ENCODE measurements at places on chromosomes 4 and X.

DNA sequence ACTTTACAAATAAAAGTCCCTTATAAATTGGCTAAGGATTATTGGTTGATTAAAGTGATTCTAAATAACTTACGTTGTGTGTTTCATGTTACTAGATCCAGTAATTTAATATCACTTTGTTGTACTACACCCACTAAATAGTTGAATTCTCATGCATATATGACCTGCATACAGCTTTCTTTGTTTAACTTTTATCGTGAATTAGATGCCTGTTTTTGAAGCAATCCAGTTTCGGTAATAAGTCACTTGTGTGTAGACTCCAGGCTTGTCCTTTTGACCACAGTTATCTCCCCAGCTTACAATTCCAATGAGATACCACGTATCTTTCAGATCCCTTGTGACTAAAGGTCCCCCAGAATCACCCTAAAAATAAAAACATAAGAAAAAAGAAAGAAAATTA is 27.3 kb upstream of the TMPRSS11D start:
- DNase-seq, result no peak

DNA sequence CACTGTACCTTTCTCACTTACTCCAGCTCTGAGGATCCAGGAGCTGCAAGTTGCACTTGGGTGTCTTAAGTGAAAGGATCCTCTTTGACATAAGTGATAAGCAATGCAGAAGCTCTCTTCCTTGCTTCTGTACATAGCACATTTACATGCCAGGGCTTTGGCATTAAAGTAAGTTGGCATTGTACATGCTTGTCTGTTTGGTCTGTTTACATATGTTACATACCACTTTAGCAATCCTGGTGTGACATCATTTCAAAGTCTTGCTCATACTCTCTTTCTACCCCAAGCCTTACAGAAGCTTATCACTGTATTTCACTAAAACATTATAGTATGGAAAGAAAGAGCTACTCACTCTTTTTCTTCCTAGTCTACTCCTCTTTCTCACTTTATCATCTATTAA is 2548.3 kb downstream of the ARAP2 start:
- DNase-seq, result no peak

DNA sequence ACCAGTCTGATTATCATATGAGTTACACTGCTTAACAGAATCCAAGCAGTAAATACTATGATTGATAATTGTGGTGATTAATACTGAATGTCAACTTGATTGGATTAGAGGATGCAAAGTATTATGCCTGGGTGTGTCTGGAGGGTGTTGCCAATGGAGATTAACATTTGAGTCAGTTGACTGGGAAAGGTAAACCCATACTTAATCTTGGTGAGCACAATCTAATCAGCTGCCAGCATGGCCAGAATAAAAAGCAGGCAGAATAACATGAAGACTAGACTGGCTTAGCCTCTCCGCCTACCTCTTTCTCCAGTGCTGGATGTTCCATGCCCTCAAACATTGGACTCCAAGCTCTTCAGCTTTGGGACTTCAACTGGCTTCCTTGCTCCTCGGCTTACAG is 961.3 kb downstream of the ADGRL3 start:
- DNase-seq, result peak; percentile 4

GRCh38 chr4:141580523-141580922 is 55.9 kb upstream of the IL15 start:
- DNase-seq, result no peak

DNA sequence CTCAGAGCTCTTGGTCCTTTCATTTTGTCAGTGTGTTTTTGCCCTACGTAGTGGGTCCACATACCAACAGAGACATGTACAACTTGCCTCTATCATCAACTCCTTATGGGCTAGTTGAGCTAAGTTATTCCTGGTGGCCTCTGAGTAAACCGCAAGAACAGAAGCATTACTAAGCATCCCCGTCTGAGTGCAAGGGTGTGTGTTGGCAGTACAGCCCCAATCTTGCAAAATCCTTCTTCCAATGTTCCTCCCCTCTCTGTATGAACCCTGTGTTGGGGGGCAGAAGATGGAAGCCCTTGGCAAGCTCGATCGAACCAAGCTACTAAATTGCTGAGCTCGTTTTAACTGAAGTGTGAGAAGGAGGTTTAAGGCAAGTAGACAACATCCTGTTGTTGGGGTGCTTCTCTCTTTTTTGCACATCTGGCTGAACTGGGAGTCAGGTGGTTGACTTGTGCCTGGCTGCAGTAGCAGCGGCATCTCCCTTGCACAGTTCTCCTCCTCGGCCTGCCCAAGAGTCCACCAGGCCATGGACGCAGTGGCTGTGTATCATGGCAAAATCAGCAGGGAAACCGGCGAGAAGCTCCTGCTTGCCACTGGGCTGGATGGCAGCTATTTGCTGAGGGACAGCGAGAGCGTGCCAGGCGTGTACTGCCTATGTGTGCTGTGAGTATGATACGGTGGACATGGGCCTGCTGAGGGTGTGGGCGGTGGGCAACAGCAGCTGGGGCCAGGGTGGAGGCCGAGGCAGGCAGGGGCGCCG is at the start of gene SH2D1A:
Gene SH2D1A, plus strand, starts transcription at position 447 of the 760 bp plus-strand sequence. Its CDS starts 80 bp downstream, at position 527.
- DNase-seq, result no peak

DNA sequence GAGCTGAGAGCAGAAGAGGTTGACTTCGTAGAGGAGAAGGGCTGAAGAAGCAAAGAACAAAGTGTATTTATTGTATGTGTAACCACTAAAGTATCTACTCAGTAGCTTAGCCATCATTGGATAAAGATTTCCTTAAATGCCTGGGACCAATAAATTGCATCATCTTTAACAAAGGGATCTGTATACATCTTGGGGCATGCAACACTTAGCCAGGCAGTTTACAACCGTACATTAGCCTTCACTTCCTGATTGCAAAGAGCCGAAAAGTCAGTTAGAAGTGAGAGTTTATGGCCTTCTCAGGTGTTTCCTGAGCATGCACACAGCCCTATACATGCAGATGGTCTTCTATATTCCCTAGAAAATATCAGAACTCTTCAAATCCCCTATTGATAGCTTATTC is 68.0 kb upstream of the MAGED1 start:
- DNase-seq, result no peak

DNA sequence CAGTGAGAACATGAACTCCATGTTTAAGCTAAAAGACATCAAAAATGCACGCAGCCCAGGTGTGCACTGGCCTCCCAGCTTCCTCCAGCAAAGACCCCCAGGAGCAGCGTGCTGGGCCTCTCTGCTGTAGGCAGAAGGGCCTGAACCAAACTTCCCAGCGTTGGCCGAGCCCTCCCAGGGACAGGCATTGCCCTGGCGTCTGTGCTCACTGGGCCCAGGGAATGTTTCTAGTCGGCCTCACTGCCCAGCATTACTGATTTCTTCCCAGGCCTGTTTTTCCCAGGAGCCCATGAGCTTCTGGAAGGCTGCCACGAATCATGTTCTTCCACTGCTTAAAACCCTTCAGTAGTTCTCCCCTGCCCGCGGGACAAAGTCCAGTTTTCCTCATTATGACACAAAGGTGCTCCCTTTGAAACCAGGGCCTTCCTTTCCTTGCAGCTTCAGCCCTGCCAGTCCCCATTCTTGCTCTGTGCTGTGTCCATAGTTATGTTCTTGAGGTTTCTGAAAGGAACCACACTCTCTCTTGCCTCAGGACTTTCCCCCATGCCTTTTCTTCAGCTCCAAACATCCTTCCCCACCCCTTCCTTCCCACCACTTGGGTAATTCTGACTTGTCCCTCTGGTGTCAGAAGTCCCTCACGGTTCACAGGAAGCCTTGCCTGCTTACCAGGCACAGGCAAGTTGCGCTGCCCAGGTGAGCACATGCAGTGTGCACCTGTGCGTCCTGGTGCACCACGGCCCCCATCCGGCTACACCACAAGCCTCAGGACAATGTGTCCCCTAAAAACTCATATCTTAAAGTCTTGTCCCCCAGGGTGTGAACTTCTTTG is 93.4 kb upstream of the ENPP6 start:
- no peak for DNase-seq

- DNase-seq, result peak; percentile 63
Measured at GRCh38 chrX:24153178-24153795, 3.8 kb downstream of the ZFX start.

DNA sequence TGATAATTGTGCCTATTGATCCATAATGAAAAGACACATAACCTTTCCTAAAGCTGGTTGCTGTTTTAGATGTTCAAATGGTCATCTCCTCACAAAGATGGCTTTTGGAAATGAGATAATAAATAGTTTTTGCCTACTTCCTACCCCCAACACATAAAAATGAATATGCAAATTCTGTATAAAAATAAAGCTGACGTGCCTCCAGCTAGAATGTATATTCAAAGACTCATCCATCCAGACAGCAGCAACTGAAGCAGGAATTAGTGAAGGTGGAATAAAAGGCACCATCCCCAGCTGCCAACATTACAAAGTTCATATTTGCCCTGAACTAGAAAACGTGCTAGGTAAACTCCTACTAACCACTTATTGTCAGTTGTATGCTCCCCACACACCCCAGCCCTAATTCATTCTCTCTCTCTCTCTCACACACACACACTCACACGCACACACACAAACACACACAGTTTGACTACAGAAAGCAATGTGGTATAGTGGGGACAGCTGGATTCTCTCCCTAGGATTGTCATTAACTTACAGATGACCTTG is 53.6 kb downstream of the PCDH19 start:
- no peak for DNase-seq

GRCh38 chr4:15690020-15690809 is 8.6 kb downstream of the FAM200B start:
- no peak for DNase-seq

DNA sequence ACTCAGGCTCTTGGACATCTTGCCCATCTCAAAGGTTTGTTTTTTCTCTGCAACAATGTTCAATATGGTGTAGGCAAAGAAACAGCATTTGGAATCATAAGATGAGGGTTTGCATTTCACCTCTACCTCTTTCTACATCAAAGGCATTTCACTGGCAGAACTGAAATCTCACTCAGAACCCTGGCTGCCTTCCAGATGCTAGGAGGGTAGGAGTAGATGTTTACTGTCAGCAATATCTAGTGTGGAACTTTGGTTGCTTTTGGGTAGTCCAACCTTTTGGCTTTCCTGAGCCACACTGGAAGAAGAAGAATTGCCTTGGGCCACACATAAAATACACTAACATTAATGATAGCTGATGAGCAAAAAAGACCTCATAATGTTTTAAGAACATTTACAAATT is 297.0 kb upstream of the KLF3 start:
- DNase-seq, result no peak

DNA sequence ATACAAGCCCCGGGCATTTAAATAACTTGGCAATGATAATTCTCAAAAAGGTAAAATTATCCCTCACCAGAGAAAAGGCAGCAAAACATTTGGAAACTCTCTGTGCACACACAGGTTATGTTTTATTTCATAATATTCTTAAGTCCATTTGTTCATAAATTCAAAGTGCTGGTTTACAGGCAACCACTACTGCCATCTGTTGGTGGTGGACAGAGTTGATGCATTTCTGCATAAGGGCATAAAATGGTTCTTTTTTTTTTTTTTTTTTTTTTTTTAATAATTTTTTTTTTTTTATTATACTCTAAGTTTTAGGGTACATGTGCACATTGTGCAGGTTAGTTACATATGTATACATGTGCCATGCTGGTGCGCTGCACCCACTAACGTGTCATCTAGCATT is 31.5 kb upstream of the IL21 start:
- peak; percentile 7 for DNase-seq

DNA sequence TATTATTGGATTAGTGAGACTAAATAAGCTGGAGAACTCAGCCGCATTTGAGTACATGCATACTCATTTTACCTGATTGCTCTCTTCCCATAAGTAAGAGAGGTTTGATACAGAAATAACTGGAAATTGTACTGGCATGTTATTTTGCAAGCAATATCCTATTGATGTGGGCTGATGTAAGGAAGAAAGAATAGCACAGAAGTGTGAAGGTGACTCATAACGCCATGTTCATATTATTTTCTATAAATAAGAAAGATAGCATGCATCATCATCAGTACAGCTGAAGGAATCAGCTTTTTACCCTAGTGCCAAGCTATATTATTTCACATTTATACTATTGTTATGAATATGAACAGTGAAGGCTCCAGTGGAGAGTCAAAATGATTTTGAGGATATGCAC is 138.3 kb upstream of the FAM47A start:
- no peak for DNase-seq

GRCh38 chr4:164488114-164488513 is 265.8 kb upstream of the SMIM31 start:
- no peak for DNase-seq

DNA sequence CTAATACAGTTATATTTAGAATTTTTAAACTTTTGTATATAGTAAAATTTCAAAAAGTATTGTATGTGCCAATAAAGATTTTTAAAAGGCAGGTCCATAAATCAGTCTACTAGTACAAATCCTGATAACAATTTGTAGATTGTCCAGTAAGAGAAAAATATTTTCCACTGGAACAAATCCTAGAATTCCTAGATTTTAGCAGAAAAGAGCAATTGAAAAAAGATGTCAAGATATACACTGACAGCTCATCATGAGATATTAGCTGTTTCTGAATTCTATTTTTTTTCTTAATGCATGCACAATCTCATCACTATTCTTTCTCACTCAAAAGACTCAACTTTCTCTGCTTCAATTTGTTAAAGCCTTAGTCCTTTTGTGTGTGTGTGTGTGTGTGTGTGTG is 289.2 kb upstream of the MAD2L1 start:
- DNase-seq, result no peak

GRCh38 chr4:139808808-139809756 is 143.5 kb downstream of the MGST2 start:
- DNase-seq, result peak; percentile 50

DNA sequence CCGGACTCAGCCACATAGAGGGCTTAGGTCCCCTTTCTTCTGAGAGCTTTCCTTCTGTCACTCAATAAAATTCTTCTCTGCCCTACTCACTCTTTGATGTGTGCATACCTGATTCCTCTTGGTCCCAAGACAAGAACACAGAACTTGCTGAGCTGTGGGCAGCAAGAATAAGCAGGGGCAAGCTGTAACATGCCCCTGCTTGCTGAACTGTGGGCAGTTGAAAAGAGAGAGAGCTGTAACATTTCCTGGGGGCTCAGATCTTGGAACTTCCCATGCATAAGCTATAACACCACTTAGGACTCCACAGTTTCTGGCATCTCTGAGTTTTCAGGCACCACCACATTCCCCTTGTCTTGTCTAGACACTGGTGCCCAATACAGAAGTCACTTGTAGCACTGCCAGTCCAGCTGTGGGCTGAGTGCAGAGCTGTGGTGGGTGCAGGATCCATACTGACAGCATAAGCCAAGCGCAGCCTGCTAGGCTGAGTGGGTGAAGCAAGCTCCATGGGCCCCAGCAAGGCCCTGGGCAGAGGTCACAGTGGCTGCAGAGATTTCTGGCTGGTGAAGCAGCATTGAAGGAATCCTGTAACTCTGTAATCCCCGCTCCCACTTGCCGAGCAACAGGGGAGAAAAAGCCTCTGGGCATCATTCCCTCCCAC is 241.2 kb downstream of the PCDH10 start:
- DNase-seq, result no peak

- peak; percentile 57 for DNase-seq
Measured at GRCh38 chr4:57442831-57443291, 332.7 kb upstream of the IGFBP7 start.
